ENCODE measurements at places on chromosomes 12 and 14. TPM values are rescaled to one million over a fixed set of nuclear protein-coding genes. Genes with fewer than 3 reads are reported as not detected.

CAMKK2 gene
- total RNA-seq = 11.2 TPM

MUCL1 gene
- total RNA-seq = 1.2 TPM

DNA sequence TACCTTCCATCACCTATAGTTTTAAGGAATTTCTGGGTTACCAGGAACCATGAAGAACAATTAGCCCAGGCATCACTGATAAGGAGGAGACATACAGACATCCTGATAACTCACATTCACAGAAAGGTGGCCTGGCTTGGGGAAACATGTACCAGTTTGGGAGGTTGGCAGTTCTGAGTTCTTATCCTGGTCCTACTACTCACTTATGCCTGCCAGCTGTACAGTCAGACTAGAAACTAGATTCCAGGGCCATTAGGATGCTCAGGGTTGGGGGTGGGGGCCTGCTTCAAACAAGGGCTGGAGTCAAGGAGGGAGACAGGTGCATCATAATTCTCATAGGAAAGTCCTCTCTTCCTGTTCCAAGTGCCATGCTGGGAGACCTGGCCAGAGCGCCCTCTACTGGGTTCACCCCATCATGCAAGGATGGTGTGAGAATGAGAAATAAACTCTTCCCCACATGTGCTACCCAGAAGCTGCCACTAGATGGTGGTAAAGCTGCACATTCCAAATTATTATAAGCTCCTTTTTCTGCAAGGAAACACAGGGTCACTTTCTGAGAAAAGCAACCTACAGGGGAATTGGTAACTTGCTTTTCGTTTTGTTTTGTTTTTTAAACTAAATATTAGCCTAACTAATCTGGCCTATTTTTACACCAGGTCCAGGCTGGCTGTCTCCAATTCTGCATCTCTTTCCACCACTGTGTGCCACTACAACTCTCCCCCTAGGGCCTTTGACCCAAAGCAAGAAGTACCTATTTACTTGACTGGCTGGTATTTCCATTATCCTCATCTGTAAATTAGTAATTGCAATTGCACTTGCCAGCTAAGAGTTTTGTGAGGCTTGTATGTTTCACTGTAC, 14.5 kb downstream of the OAS2 start:
- no peaks in the 10 kb centered on the region for H3K4me1 ChIP-seq
- no peak overlapping the region for H3K4me3 ChIP-seq
- H3K36me3 ChIP-seq = peaks cover 40% of the 10 kb centered on the region
- no peak overlapping the region for H3K27ac ChIP-seq
- no peaks in the 10 kb centered on the region for H3K27me3 ChIP-seq

MSI1 gene
- total RNA-seq = 0.05 TPM

- no peaks in the 10 kb centered on the region for H3K4me1 ChIP-seq
- H3K36me3 ChIP-seq = no peaks in the 10 kb centered on the region
- no peak overlapping the region for H3K4me3 ChIP-seq
- H3K27ac ChIP-seq = no peak overlapping the region
- no peak for DNase-seq
- H3K27me3 ChIP-seq = peaks cover 47% of the 10 kb centered on the region
These were observed 1.4 kb downstream of the ASPG start for GRCh38 chr14:104086661-104087461.

SMCO2 gene
- 0.71 TPM for total RNA-seq

DHRS2 gene
- 0.28 TPM for total RNA-seq

RNFT2 gene
- total RNA-seq = 4.4 TPM

GALNT16 gene
- total RNA-seq = 0.76 TPM

ESRRB gene
- 0.47 TPM for total RNA-seq

- peaks cover 24% of the 10 kb centered on the region for H3K4me1 ChIP-seq
- no peaks in the 10 kb centered on the region for H3K36me3 ChIP-seq
- H3K27ac ChIP-seq = peak overlapping the region; percentile 88
- no peaks in the 10 kb centered on the region for H3K27me3 ChIP-seq
- DNase-seq = no peak
- peak overlapping the region; percentile 34 for H3K4me3 ChIP-seq
These were observed 1.3 kb downstream of the RNASE6 start for GRCh38 chr14:20782280-20782890.

GRCh38 chr12:42496886-42497285, 92.7 kb downstream of the PRICKLE1 start:
- no peaks in the 10 kb centered on the region for H3K36me3 ChIP-seq
- H3K27ac ChIP-seq = no peak overlapping the region
- H3K4me1 ChIP-seq = no peaks in the 10 kb centered on the region
- H3K4me3 ChIP-seq = no peak overlapping the region

DNA sequence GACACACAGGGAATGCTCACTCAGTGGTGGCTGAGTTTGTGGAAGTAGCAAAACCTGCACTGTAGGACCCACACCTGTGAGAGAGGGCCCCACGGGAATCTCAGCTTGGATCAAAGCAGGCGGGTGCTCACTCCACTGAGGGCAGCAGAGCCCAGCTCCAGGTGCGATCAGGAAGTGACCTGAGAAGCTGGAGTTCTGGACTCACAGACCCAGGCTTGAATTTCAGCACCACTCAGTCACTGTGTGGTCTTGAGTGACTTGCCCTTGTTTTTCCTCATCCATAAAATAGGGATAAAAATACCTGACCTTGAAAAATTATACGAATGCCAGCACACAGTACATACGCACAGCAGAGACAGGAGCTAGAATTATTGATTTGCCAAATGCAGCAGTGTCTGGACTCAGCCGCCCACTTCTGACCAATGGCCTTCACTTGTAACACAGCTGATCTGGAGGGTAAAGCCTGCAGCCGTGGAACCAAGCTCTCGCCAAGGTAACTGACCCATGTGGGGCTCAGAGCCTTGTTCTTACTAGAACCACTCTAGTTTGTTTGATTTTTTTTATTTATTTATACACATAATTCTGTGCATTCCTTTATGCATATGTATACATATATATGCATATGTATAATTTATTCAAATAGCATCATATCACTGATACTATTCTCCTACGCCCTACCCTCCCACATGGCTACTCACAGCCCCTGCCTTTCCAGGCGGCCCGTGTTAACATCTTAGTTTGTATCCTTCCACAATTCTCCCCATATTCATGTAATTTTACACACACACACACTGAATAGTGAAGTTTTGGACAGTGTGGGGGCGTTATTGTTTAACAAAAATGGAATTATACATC, 53.9 kb downstream of the DPF3 start:
- no peak overlapping the region for H3K4me3 ChIP-seq
- H3K36me3 ChIP-seq = no peaks in the 10 kb centered on the region

DNA sequence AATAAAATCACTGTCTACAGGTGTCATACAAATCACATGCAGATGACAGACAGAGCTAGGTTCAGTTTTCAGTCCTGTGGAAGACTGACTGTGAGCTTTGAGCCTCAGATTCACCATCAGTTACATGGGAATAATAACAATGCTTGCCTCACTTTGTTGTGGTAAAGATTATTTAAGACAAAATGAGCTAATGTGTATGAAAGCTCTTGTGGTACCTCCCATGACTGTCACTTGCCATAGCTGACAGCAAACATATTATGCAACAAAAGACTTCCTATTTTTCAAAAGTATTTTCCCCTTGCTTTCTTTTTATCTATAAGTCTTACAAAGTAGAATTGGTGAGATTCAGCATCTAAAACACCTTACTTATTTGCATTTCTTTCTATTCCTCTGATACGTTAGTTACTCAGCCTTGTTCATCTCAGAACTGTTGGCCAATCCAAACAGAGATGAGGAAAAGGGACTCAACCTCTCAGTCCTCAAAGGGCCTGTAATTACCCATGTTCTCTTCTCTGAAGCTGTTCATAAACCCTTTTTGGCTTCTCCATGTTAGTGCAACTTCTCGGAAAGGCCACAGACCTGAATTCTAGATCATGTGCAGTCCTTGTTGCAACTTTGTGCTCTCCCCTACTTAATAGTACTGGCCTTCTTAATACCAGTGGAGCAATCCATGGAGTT, 8.8 kb upstream of the DDHD1 start:
- no peak overlapping the region for H3K4me3 ChIP-seq
- H3K27ac ChIP-seq = no peak overlapping the region
- H3K36me3 ChIP-seq = no peaks in the 10 kb centered on the region
- no peaks in the 10 kb centered on the region for H3K27me3 ChIP-seq

GRCh38 chr12:96447256-96447655, 42.1 kb upstream of the CFAP54 start:
- no peaks in the 10 kb centered on the region for H3K27me3 ChIP-seq
- H3K27ac ChIP-seq = no peak overlapping the region
- no peak overlapping the region for H3K4me3 ChIP-seq
- peaks cover 11% of the 10 kb centered on the region for H3K4me1 ChIP-seq

DNA sequence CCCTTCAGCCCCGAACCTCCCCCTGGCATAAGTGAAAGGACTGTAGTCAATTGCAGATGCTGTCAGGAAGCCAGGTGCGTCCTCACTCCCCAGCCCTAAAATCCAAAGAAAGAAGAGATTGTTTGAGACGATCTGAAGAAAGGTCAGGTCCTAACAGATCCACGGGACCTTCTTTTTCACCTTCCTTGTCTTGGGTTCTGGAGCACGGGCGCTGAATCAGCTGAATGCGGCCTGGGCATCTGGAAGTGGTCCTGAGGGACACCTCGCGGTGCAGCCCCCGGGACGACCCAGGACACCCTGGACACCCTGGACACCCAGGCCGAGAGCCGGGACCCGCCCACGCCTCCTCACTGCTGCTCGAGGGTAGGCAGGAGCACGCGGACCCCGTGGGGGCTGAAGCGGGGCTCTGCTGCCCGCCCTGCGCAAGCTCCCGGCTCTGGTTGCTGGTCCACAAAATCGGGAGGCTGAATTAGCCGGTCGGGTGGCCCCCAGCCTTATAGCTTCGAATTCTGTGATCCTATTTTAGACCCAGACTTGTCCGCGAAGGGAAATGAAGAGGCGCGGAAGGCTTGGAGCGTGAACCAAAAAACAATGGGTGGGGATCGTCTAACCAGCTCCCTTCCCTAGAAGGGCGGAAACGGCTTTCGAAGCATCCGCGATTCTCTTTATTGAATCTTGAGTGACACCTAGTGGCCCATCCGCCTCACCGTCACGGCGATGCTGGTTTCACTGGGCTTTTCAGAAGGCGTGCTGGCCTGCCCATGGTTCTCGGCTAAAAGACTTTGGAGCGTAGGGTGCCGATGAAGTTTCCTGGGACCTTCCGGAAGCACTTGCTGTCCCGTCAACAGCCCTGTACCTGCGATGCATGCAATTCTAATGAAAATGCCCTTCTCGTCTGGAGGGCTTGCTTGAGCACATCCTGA, 46.4 kb upstream of the PLXNC1 start:
- peak; percentile 88 for DNase-seq
- peaks cover 24% of the 10 kb centered on the region for H3K4me1 ChIP-seq

MIP gene
- 0.09 TPM for total RNA-seq

CCNT1 gene
- total RNA-seq = 21.8 TPM

NAV3 gene
- 5.4 TPM for total RNA-seq

GRCh38 chr12:21500786-21501257, 613 bp downstream of the RECQL start:
- peaks cover 10% of the 10 kb centered on the region for H3K4me1 ChIP-seq
- peak overlapping the region; percentile 77 for H3K4me3 ChIP-seq
- H3K27ac ChIP-seq = peak overlapping the region; percentile 69
- H3K27me3 ChIP-seq = no peaks in the 10 kb centered on the region
- DNase-seq = peak; percentile 7

DNA sequence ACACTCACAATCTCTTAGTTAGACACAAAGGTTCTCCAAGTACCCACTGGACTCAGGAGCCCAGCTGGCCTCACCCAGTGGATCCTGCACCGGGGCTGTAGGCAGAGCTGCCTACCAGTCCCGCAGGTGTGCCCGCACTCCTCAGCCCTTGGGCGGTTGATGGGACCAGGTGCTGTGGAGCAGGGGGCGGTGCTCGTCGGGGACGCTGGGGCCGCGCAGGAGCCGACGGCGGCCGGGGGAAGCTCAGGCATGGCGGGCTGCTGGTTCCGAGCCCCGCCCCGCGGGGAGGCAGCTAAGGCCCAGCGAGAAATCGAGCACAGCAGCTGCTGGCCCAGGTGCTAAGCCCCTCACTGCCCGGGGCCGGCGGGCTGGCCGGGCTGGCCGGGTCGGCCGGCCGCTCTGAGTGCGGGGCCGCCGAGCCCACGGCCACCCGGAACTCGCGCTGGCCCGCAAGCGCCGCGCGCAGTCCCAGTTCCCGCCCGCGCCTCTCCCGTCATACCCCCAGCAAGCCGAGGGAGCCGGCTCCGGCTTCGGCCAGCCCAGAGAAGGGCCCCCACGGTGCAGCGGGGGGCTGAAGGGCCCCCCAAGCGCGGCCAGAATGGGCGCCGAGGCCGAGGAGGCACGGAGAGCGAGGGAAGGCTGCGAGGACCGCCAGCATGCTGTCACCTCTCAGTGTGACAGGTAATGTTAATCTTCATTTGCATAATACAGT, 506.8 kb downstream of the LRFN5 start:
- no peaks in the 10 kb centered on the region for H3K27me3 ChIP-seq
- no peaks in the 10 kb centered on the region for H3K36me3 ChIP-seq
- no peak overlapping the region for H3K27ac ChIP-seq
- no peak for DNase-seq
